ENCODE measurements at places on chromosomes 16 and 17.
A peak's percentile ranks its signal among the peaks of the same experiment; 100 is the strongest.

DNA sequence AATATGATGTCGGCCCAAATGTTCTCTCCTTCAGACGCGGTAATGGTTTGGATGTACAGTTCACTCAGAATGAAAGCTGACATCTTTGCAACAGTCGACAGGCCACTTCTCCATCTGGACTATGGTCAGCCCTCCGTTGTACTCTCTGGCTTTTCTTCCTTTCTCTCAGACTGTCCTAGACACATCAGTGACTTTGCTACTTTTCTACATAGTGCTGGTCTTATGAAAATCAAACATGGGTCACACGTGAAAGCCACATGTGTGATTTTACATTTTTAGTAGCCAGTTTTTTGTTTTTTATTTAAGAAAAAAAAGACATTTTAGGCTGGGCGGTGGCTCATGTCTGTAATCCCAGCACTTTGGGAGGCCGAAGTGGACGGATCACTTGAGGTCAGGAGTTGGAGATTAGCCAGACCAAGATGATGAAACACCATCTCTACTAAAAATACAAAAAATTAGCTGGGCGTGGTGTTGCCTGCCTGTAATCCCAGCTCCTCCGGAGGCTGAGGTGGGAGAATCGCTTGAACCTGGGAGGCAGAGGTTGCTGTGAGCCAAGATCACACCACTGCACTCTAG is 644.1 kb downstream of the KCNJ2 start:
- no peak for DNase-seq

DNA sequence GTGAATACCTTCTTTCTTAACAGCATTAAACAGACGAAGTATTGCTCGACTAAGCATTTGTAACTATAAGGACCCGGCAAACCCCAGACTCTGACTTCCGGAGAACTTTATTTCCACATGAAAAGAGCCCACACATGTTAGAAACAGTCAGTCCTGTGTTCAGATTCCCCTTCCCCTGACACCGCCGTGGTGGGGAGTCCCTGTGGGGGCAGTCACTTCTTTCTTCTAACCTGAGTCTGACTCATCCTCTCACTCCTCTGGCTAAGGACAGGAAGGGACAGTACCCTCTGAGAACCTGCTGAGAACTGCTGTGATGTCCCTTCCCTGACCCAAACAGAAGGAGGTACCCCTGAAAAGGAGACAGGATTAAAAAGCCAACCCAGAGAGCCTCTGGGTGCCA is 165.1 kb downstream of the XYLT1 start:
- no peak for DNase-seq

DNA sequence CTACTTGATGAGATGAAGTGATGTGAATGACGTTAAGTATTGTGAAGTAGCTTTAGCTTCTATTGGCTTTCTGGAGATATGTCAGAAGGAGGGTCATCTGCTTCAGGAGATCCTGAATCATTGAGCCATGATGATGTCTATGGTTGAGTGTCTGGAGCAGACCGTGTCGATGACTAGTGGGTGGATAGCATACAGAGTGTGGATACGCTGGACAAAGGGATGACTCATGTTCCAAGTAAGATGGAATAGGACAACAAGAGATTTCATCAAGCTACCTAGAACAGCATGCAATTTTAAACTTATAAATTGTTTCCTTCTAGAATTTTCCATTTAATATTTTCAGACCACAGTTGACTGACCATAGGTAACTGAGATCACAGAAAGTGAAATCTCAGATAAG is 116.1 kb upstream of the RBBP6 start:
- DNase-seq = no peak

DNA sequence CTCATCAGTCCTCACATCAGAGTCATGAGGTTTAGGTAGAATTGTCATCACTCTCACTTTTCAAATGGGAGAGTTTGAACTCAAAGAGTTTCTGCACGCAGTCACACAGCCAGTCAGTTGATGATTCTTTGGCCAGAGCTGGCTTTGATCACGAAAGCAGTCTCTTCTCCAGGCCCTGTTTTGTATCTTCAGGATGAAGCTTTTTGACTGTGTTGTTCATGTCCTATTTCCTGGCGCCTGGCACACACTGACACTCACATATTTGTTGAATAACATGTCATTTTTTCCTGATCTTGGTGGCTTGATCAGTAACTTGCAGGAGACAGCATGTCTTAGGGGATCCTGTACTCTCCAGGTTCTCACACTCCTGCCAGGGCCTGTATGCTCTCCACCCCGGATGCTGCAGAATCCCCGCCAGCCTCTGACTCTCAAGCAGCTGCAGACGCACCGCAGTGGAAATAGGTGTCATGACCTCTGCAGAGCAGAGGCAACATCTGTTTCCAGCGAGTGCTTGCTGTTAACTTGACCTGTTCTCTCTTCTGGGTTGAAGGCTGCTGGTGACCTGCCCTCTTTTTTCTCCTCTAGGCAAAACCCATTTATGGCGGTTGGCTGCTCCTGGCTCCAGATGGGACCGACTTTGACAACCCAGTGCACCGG is 33.0 kb downstream of the MPRIP start:
- peak; percentile 74 for DNase-seq

DNA sequence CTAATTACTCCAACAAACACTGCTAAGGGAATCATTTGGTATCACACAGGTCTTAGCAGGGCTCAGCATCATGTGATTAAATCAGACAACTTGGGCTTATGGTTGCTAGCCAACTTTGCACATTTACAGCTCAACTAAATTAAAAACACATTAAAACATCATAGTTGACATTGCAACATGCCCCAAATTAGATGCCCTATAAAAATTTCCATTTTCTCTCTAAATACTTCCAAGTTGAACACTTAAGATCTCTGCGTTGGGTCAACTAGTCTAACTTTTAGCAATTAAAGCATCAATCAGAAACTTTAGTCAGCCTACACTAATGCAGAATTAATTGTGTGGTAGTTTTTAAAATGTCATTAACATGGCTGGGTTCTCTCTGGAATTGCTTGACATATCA is 12.1 kb downstream of the DNAJC7 start:
- DNase-seq = no peak

GRCh38 chr17:82077617-82078358 is 12.2 kb upstream of the DUS1L start:
- no peak for DNase-seq

DNA sequence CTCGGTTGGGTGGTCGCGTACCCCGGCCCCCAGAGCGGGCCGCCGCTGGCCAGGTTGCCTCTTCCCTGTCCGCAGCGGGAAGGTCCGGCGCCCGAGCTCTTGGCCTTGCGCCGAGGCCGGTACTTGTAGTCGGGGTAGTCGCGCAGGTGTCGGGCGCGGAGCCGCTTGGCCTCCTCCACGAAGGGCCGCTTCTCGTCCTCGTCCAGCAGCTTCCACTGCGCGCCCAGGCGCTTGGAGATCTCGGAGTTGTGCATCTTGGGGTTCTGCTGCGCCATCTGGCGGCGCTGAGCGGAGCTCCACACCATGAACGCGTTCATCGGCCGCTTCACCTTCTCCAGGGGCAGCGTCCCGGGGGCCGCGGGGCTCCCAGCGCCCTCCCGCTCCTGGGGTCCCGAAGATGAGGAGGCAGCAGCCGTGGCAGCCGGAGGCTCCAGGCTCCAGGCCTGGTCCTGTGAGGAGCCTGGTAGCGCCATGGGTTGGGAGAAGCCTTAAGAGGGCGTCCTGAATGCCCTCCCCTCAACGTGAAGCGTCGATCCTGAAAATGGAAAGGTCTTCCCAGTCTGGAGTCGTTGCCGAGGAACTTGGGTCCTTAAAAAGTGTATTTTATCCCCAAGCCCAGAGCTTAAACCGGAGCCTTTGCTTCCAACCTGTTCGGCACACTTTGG is 558 bp downstream of the SOX15 start:
- peak; percentile 98 for DNase-seq

All from osteoblast (primary cell).